Tibial nerve (tissue), 4 donors: ENCODE measurements at places on chromosomes 1 and 21. TPM values are rescaled to one million over a fixed set of nuclear protein-coding genes. Genes with fewer than 3 reads are reported as not detected.

- DNase-seq, result no peak
Observed at GRCh38 chr1:58586271-58586670, 9.2 kb upstream of the TACSTD2 start.

DNA sequence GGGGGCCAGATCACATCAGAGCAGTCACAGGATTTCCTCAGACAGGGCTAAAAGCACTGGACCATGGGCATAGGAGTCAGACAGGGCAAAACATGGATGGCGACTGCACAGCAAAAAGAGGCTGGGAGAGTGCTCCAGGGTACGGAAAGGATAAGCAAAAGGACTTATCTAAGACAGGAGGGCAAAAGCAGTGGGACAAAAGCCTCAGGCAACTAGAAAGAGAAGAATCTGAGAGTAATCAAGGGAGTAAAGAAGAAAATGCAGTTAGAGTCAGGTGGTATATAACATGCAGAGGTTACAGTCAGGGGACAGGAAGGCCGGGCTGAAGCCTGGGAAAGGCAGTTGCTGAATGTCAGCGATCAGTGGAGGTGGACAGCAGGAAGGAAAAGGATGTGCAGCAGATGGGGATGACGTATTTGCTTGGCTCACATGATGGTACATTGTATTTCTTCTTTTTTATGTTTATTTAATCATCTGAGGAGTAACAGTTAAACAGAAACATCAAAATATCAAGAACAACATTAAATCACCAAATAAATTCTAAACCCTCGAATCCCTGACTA is 63.1 kb upstream of the CNN3 start:
- DNase-seq, result no peak

- no peak for DNase-seq
Observed at GRCh38 chr1:212955098-212955497, 4.8 kb downstream of the VASH2 start.

DNA sequence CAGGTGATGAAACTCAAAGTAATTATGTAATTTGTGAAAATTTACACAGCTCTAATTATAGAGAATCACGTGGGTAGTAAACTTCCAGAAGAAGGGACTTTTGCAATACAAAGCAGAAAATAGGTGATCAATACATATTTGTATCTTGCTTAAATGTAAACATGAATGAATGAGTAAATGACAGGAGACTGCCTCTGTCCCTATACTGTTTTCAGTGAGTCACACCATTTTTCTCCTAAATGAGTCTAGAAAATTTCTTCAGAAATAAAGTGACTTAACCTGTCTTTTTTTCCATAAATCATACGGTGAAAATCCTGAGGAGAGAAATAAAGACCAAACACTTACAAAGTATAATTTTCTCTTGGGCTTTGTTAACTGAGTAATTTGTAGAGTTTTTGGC is 11.9 kb downstream of the RAP1A start:
- no peak for DNase-seq

DNA sequence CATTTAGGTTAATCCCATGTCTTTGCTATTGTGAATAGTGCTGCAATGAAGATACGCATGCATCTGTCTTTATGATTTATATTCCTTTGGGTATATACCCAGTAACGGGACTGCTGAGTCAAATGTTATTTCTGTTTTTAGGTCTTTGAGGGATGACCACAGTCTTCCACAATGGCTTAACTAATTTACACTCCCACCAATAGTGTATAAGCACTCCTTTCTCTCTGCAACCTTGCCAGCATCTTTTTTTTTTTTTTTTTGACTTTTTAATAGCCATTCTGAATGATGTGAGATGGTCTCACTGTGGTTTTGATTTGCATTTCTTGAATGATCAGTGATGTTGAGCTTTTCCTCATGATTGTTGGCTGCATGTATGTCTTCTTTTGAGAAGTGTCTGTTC is 33.5 kb downstream of the ASH1L start:
- no peak for DNase-seq

DNA sequence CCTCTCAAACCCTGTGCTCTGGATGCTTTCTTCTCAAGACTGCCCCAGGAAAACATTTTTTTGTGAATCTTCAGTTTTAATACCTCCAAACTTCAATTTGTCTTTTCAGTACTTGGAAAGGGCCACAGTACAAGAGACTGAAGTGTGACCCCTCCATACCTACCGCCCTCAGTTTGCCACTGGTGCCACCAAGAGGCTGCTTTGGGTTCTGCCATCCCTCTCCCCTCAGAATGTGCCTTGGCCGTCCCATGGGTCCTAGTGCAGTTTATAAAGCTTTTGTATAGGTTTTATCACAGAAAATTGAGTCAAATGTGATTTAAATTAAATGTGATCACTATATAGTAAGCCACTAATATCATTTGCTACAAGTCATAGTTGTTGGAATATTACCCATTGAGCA is 60.8 kb upstream of the PGD start:
- DNase-seq, result peak; percentile 49

OLIG2 gene
- total RNA-seq, result not detected

GRCh38 chr1:42682739-42683531 is 717 bp downstream of the YBX1 start:
- DNase-seq, result peak; percentile 50

LEFTY2 gene
- total RNA-seq, result not detected

HRNR gene
- not detected for total RNA-seq

DNA sequence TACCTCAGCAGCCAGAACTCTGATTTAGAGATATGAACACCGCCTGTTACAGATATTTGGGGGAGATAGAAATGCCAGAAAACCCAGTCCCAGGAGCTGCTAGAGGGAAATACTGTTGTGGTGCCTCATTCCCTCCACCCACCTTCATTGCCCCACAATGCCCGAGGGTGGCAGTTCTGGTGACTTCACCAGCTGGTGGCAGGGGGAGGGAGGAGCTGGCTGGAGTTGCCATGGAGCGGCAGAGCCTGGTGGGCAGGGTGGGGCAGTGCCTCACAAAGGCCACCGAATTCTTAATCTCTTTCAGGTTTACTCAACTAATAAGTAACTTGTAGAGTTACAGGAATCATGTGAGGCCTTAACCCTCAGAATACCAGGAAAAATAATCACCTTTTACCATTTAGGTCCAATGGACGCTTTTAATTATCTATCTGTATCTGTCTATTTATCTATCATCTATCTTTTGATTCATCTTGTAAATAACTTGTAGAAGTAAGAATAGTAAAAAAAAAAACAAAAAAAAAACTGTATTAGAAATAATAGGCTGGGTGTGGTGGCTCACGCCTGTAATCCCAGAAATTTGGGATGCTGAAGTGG is 11.7 kb upstream of the S100A11 start:
- peak; percentile 35 for DNase-seq

GRCh38 chr1:94899756-94900155 is 27.2 kb downstream of the CNN3 start:
- no peak for DNase-seq

DNA sequence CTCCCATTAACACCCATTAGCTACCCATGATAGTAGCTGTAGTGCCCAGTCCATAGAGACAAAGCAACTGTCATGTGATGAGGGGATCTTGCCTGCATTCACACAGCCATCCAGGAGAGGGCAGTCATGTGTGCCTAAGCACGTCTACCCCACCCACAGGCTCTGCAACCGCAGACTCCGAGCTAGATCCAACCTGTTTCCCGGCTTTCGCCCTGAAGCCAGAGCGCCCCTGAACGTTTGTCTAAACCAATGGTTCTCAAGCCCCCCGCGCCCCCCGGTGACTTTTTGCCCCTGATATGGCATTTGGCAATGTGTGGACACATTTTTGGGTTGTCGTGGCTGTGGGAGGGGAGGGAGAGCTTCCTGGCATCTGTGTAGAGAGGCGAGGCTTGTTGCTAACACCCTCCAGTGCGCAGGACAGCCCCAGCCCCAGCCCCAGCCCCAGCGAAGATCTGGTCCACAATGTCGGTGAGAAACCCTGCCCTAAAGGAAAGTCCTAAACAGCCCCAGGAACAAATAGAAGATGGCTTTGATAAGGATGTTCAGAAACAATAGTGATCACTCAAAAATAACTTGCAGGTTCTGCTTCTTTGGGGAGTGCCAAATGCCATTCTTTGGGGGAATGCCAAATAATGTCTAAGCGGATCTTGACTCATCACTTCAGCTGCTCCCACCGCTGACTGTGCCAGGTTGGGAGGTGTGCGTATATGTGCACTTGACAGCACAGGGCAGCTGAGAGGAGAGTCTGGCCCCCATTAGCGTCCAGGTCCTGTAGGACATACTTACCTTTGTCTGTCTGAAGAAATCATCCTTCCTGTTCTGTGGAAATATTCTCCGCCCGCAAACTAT is 34.5 kb downstream of the SLC44A3 start:
- peak; percentile 88 for DNase-seq

- no peak for DNase-seq
Observed at GRCh38 chr1:36759355-36759754, 275.0 kb downstream of the GRIK3 start.

- DNase-seq, result no peak
Observed at GRCh38 chr1:155038602-155039307, 5.1 kb downstream of the DCST1 start.

DNA sequence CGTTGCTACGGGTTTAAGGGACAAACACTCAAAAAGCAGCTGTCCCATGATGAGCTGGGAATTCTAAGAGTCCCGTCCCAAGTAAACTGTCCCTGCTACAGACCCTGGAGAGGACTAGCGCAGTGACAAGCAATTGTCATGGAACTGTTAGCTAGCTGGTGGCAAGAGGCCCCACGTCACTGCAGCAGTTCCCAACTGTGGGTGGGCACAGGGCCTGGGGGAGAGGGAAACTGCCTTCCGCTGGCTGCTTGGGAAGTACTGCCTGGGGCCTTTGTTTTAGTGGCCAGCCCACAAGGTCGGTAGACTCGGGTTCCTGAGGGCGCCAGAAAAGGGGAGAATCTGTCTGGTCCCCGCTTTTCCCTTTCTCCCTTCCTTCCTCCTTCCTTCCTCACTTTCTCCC is 97.4 kb downstream of the LACTBL1 start:
- DNase-seq, result no peak

DNA sequence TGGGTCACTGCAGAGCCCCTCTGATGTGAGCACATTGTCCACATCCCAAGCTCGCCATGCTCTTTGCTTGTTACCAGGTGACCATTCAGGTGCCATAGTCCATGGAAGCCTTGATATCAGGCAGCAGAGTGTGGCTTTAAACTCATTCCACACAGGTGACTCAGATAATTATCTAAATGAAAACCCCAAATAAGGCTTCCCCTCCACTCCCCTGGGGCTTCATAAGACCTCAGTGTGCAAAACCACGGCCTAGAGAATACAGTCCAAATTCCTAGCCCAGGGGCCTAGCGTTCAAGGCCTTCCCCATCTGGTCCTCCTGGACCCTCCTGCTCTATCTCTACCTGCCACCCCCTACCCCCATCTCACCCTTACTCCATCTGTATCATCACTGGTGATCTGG is 97.1 kb downstream of the ARHGEF10L start:
- DNase-seq, result no peak

- no peak for DNase-seq
Observed at GRCh38 chr1:15734901-15735300, 1.2 kb upstream of the SLC25A34 start.

DLGAP3 gene
- 0.42 TPM for total RNA-seq

GRCh38 chr1:198171667-198172540 is 15.1 kb downstream of the NEK7 start:
- no peak for DNase-seq

PEA15 gene
- 150 TPM for total RNA-seq

DNA sequence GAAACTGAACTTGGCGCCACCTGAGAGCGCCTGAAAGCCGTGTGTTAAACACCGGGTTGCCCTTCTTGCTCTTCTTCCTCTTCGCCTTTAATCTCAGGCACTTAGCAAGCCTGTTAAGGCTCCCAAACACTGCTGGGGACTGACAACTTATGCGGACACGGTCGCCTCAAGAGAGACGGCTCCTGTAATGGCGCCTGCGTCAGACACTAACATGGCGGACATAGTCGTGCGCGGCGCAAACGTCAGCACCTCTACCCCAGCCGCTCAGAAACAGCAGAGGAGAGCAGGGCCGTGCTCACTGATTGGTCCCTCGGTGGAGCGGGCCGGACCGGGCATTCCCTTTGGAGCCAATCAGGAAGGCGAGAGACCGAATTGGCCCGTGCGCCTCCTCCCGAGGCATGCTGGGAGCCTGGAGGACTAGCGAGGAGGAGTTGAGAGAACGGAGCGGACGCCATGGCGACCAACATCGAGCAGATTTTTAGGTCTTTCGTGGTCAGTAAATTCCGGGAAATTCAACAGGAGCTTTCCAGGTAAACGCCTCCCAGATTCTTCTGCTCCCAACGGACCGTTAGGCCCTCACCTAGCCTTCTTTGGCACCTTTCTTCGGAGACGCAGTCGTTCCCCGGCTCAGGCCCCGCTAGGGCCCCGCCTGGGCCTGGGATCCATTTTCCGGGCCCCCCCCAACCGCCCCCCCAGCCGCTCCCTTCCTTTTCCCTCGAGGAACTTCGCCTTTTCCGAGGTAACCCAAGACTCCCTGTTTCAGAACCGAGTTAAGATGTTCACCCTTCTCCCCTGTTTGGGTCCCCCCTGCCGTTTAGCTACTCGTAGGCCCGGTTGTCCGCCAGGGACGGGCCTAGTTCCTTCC is at the start of gene SON:
Gene SON (plus strand): TSS at position 399 of the 865 bp plus-strand sequence. CDS start 55 bp downstream, at position 454.
- DNase-seq, result peak; percentile 95

C4BPA gene
- not detected for total RNA-seq

PIGP gene
- 20.1 TPM for total RNA-seq

GRCh38 chr1:113662101-113662500 is 97.2 kb downstream of the PHTF1 start:
- no peak for DNase-seq

DNA sequence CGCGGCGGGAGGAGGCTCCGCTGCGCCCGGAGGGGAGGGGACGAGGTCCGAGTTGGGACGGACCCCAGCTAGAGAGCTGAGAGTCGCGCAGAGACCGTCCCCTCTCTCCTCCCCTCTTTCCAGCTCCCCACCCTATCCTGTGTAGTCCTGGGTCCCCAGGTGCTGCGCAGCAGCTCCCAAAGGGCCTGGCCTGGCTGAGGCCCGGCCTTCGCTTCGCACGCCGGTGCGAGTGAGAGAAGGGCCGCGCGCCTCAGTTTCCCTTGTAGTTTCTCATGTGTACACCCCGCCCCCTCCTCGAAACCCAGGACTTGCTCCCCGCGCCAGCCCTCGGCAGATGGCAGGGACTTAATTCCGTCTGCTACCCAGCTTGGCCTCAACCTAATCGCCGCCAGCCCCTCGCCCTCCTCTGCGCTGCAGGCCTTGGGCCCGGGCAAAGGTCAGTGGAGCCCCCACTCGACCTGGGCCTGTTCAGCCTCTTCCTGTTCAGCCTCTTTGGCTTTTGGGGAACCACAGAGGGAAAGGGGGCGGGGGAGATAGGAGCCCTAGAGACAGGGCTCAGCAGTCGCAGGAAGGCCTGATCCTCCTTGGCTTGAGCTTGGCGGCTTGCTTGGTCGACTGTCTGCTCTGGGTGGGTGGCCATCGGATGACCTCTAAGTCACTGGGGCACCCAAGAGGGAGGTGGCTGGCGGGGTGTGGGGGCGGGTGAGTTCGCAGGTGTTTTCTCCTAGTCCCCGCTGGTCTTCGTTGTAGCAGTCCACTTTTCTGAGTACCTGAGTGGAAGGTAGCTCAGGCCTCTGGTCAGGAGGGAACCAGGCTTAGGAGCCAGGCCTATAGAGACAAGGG is 1.0 kb downstream of the ZNF687 start:
- no peak for DNase-seq
